ENCODE measurements at places on chromosomes 4 and X.

DNA sequence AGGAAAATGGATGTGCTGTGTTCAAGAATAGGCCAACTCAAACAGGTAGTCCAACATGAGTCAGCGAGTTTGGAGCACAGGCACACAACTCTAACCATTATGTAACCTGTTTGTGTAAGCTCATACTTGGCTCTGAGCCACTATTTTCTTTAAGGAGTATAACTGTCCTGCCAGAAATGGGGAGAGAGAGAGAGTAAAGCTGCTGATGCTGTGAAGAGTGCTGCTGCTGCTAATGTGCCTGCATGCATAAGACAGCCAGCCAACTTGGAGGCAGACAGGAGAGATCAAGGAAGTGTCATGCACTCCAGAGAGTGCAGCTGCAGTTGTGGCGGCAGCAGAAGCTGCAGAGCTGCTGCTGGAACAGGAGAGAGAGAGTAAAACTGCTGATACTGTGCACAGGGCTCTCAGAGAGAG is 11.7 kb upstream of the STATH start:
- DNase-seq, result no peak

GRCh38 chr4:181613200-181613599 is 630.0 kb upstream of the TENM3 start:
- DNase-seq, result no peak

GRCh38 chrX:48834383-48834709 is 1.1 kb downstream of the PCSK1N start:
- DNase-seq, result no peak

DNA sequence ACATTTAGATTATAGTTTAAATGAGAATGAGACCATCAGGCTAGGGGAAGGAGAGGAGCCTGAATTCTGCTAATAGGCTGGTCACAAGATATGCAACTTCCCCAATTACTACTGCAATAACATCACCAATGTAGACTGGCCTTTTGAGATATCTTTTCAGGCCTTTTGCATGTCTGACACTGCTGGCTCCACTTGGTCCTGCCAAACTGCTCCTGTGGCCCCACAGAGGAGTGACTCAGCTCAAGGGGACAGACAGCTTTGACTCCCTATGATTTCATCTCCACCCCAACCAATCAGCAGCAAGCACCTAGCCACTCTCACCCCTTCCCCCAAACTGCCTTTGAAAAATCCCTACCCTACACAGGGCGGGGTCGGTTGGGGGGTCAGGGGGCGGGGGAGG is 22.8 kb downstream of the GPRIN3 start:
- DNase-seq, result no peak

GRCh38 chr4:159282329-159282728 is 179.4 kb downstream of the RAPGEF2 start:
- no peak for DNase-seq

Data from thoracic aorta (tissue), 2 donors.